Spinal cord (tissue), 10 donors: ENCODE measurements at places on chromosomes 1 and 21. TPM values are rescaled to one million over a fixed set of nuclear protein-coding genes. Genes with fewer than 3 reads are reported as not detected.

DNA sequence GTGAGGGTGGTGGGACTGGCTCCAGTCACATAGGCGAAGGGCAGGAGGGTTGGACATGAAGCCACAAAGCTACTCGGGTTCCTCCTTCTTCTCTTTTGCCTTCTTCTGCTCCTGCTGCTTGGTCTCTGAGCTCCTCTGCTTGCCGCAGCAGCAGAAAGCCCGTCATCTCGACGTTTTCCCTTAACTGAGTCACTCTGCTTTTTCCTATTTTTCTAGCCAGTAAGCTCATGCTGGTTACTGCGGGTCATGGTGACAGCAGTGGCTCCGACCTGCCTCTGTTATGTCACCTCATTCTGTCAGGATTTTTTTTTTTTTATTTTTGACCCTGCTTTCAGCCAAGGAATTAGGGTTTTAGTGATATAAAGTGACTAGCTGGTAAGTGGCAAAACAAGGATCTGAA is 2.6 kb upstream of the FMOD start:
- H3K4me1 ChIP-seq = peaks cover 13% of the 10 kb centered on the region
- H3K27me3 ChIP-seq = no peaks in the 10 kb centered on the region
- DNase-seq = no peak
- no peak overlapping the region for H3K27ac ChIP-seq
- H3K4me3 ChIP-seq = no peak overlapping the region
- H3K36me3 ChIP-seq = no peaks in the 10 kb centered on the region

DNA sequence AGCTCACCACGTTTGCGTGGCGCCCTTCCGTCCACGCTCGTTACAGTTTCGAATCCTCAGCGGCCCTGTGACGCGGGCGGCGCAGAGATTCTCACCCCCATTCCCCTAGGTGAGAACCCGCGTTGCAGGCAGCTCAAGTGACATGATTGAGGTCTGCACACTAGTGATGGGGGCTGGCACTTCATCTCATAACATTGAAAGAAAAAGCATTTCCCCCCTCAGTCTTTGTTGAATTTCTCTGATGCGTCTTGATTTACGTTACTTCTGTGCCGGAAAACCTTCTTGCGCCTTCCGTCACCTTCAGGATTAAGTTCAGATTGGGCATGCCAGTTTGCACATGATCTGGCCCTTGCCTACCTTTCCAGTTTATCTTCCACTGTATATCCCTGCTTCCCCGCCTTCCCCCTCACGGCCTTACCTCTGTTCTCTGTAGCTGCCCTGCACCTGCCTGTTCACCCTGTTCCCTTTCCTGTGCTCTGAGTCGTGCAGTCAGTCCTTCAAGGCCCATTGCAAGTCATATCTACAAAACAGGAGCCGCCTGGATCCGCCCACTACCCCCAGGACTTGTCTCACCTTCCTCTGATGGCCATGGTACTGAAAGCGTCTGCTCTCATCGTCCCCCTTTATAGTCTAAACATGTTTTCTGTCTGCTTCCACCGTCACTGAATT is 1.1 kb downstream of the CTPS1 start:
- no peak for DNase-seq
- H3K36me3 ChIP-seq = peaks cover 3% of the 10 kb centered on the region
- H3K27ac ChIP-seq = no peak overlapping the region
- peaks cover 17% of the 10 kb centered on the region for H3K4me1 ChIP-seq

DNA sequence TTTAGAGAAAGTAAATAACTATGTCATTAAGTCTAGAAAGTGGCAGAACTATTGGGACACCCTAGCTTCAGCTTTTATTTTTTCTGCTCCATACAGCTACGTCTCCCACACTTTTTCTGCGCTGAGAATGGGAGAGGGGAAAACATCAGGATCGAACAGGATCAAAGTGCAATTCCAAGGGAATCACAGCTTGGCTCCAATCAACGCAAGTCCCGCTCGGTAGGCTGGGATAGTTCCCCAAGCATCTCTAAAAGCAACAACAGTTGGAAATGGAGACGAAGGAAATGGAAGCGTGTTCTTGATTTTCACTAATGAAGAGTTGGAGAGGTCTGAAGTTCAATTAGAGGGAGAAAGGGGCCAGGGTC is 536 bp downstream of the HMGCL start:
- DNase-seq = no peak
- peak overlapping the region; percentile 90 for H3K27ac ChIP-seq
- H3K4me3 ChIP-seq = peak overlapping the region; percentile 93
- peaks cover 4% of the 10 kb centered on the region for H3K4me1 ChIP-seq

DNA sequence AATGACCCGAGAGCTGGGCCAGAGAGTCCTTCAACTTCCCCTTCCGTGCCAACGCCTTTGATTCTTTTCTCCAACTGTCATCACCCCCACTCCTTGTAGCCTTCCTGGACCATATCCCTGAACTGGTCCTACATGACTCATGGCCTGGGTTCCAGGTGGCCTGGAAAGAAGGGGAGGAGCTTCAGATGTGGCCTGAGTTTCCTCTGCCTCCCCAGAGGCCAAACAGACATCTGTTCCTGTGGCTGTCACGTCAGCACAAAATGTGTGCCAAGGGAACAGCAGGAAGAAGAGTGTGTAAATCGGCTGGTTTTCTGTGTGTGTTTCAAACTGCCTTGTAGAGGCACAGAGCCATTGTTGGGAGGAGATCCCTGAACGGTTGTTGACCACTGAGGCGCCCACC is 24.9 kb upstream of the KIRREL1 start:
- no peaks in the 10 kb centered on the region for H3K27me3 ChIP-seq
- no peak overlapping the region for H3K27ac ChIP-seq
- H3K36me3 ChIP-seq = no peaks in the 10 kb centered on the region

- H3K36me3 ChIP-seq = no peaks in the 10 kb centered on the region
- no peak overlapping the region for H3K27ac ChIP-seq
- H3K4me3 ChIP-seq = no peak overlapping the region
Observed at GRCh38 chr1:198186916-198187580, 30.2 kb downstream of the NEK7 start.

DNA sequence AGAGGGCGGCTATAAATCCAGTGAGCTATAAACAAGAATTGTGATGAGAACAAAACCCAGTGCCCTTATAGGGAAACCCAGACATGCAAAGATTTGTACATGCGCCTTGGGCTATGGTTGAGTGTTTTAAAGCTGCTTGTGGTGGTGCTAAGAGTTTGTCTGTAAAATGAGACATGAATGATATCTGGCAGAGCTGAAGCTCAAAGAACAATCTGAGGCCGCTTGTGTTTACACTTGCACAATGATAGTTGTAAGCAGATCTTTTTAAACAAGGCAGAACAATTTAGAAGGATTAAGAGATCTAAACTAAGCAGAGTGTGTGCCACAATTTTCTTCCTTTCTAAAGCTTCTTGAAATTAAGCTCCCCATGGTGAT is 80.4 kb upstream of the ADAMTS5 start:
- H3K27ac ChIP-seq = no peak overlapping the region
- DNase-seq = no peak
- no peaks in the 10 kb centered on the region for H3K27me3 ChIP-seq
- no peaks in the 10 kb centered on the region for H3K36me3 ChIP-seq
- no peak overlapping the region for H3K4me3 ChIP-seq

GRCh38 chr1:9486466-9487140 is 52.7 kb upstream of the SLC25A33 start:
- no peak overlapping the region for H3K27ac ChIP-seq
- no peak for DNase-seq
- H3K27me3 ChIP-seq = no peaks in the 10 kb centered on the region
- no peak overlapping the region for H3K4me3 ChIP-seq

DNA sequence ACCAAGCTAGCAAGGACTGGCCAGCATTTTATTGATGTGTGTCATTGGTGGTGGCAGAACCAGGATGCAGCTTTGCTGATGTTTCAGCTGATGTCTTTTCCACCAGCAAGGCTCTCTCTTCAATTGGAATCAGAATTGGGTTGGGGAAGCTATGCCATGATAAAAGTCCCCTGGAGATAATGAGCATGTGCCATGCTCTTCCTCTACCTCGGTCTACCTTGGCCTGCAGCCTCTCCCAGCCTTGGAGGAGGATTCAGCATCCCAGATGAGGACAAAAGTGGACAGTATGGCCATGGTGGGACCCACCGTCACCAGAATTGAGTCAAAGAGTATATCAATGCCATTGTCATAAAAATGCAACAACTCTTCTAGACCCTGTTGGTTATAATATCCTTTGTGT is 8.6 kb downstream of the AVPR1B start:
- H3K27me3 ChIP-seq = no peaks in the 10 kb centered on the region
- no peaks in the 10 kb centered on the region for H3K36me3 ChIP-seq

- H3K4me3 ChIP-seq = no peak overlapping the region
- H3K27me3 ChIP-seq = no peaks in the 10 kb centered on the region
- H3K4me1 ChIP-seq = peaks cover 2% of the 10 kb centered on the region
- no peak for DNase-seq
Observed at GRCh38 chr1:203754455-203754864, 10.5 kb upstream of the LAX1 start.

- H3K4me3 ChIP-seq = no peak overlapping the region
- no peaks in the 10 kb centered on the region for H3K4me1 ChIP-seq
- H3K27me3 ChIP-seq = no peaks in the 10 kb centered on the region
- H3K36me3 ChIP-seq = no peaks in the 10 kb centered on the region
Observed at GRCh38 chr1:209443975-209444651, 139.4 kb upstream of the CAMK1G start.

- no peaks in the 10 kb centered on the region for H3K36me3 ChIP-seq
- peaks cover 3% of the 10 kb centered on the region for H3K4me1 ChIP-seq
- no peak for DNase-seq
- H3K27ac ChIP-seq = no peak overlapping the region
- H3K27me3 ChIP-seq = no peaks in the 10 kb centered on the region
- no peak overlapping the region for H3K4me3 ChIP-seq
Observed at GRCh38 chr1:61124078-61124477, 41.7 kb downstream of the NFIA start.

- H3K4me3 ChIP-seq = peak within 1 kb of the TSS; percentile 71
- H3K36me3 ChIP-seq = no peaks in the 10 kb centered on the region
- H3K4me1 ChIP-seq = peaks cover 12% of the 10 kb centered on the region
Observed at GRCh38 chr21:29939924-29940275, at the start of gene GRIK1. GRIK1 (minus strand) TSS chr21:29939996.

DNA sequence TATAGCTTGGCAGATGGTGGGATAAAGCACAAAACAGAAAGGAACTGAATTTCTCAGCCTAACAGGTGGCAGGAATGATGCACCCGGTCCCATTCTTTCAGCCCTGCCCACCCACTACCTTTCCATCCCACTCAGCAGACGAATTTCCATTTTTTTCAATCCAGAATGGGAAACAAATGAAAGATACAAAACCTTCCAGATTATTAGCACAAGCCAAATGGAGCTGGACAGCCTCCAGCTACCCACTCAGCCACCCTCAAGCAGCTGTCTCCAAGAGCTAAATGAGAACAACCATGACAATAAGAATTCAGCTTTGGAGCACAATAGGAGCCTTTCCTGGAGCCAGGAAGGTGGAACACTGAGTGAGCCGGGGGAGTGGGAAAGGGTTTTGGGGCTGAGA is 96.3 kb upstream of the ST6GALNAC5 start:
- no peak for DNase-seq
- H3K27me3 ChIP-seq = no peaks in the 10 kb centered on the region
- no peaks in the 10 kb centered on the region for H3K4me1 ChIP-seq

DNA sequence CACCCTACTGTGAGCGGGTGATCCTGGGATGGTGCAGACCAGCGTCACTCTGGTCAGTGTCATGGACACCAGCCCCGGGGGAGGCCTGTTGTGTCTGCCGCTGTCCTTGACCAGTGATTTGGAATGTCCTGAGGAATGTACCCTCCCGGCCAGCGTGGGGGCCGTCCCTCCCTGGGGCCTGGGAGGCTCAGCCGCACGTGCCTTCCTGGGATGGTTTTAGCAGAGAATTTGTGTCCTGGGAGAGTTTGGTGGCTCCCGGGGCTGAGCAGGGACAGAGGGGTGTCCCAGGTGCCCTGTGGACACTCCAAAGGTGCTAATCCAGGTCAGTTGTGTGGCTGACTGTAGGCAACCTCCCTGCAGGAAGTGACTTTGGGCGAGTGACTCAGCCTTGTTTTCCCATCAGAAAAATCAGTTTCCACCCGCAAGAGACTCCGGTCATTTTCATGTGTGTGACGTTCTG is 6.2 kb downstream of the ARHGEF16 start:
- peaks cover 2% of the 10 kb centered on the region for H3K36me3 ChIP-seq
- H3K27me3 ChIP-seq = no peaks in the 10 kb centered on the region

Gene KRTAP6-3
- total RNA-seq = not detected

Gene CLCNKA
- 1.8 TPM for total RNA-seq

Gene HAPLN2
- total RNA-seq = 7.3 TPM

Gene L1TD1
- 1.9 TPM for total RNA-seq

Gene DFFA
- total RNA-seq = 37.2 TPM

Gene HRNR
- not detected for total RNA-seq

Gene WNT4
- 35.0 TPM for total RNA-seq

Gene TCEANC2
- total RNA-seq = 6.0 TPM

Gene FCGR1A
- 13.8 TPM for total RNA-seq

Gene ARHGEF10L
- 20.7 TPM for total RNA-seq

Gene NEGR1
- 88.6 TPM for total RNA-seq
